ENCODE measurements at places on chromosomes 3 and 15. TPM values are rescaled to one million over a fixed set of nuclear protein-coding genes. Genes with fewer than 3 reads are reported as not detected.

ISLR2 gene
- 50.0 TPM for total RNA-seq

CDHR4 gene
- not detected for total RNA-seq

SERINC4 gene
- total RNA-seq = 3.8 TPM

CFAP100 gene
- total RNA-seq = not detected

FAM174B gene
- total RNA-seq = 33.9 TPM

All from camera-type eye (tissue), 1 donor.